Thyroid gland (tissue), 4 donors: ENCODE measurements at places on chromosomes 13 and 19.

DNA sequence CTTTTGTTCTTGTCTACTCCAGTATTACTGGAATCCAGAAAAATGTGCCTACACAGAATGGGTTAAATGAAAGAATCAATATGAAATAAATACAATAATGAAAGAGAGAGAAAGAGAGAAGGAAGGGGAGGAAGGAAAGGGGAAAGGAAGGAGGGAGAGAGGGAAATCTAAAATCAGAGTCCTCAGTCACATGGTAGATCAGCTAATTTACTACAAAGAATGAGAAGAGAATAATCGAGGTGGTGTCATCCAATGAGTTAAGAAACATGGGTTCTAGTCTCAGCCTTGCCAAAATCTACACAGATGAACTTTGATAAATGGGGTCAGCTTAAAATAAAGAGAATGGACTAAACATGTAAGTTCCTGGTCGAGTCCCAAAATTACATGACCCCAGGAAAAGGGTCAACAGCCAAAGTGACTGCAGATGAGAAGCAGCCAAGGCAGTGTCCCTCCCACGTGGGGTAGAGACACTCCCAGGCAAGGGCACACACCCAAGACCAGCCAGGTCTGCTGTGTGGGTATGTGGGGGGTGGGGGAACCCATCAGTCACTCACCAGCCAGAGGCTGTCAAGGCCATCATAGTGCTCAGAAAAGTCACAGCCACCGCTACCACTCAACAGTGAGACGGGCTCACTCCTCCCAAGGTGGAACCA is 103.6 kb downstream of the STK24 start:
- DNase-seq = no peak

DNA sequence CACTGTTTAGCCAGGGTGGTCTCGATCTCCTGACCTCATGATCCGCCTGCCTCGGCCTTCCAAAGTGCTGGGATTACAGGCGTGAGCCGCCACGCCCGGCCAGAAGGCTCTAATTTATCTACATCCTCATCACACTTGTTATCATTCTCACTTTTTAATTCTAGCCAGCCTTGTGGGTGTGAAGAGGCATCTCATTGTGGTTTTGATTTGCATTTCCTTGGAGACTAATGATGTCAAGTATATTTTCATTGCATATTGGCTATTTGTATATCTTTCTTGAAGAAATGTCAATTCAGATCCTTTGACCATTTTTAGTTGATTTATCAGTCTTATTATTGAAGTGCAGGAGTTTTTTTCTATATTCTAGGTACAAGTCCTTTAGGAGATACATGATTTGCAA is 27.7 kb upstream of the HIF3A start:
- DNase-seq = no peak

DNA sequence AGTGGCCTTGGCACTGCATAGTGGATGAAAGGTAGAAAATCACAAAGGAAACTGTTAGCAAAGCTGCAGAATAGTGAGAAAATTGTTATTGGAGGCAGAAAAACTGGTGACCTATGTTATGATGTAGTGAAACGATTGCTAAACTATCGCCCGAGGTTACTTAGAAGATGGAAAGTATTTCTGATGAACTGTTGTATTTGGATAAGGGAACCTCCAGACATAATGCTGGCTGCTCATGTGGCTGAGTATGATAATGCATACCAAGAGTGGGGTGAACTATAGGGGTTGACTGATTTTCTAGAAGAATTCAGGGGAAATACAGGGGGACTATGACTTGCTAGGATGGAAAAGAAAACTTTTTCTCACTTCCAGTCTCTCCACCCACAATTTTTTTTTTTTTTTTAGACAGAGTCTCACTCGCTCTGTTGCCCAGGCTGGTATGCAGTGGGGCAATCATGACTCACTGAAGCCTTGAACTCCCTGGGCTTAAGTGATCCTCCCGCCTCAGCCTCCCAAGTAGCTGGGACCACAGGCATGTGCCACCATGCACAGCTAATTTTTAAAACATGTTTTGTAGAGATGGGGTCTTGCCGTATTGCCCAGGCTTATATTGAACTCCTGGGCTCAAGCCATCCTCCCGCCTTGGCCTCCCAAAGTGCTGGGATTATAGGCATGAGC is 4.4 kb upstream of the EID2 start:
- no peak for DNase-seq

GRCh38 chr13:113210833-113211232 is 1.4 kb downstream of the CUL4A start:
- DNase-seq = no peak

GRCh38 chr13:52665325-52665724 is 12.7 kb downstream of the SUGT1 start:
- DNase-seq = no peak

DNA sequence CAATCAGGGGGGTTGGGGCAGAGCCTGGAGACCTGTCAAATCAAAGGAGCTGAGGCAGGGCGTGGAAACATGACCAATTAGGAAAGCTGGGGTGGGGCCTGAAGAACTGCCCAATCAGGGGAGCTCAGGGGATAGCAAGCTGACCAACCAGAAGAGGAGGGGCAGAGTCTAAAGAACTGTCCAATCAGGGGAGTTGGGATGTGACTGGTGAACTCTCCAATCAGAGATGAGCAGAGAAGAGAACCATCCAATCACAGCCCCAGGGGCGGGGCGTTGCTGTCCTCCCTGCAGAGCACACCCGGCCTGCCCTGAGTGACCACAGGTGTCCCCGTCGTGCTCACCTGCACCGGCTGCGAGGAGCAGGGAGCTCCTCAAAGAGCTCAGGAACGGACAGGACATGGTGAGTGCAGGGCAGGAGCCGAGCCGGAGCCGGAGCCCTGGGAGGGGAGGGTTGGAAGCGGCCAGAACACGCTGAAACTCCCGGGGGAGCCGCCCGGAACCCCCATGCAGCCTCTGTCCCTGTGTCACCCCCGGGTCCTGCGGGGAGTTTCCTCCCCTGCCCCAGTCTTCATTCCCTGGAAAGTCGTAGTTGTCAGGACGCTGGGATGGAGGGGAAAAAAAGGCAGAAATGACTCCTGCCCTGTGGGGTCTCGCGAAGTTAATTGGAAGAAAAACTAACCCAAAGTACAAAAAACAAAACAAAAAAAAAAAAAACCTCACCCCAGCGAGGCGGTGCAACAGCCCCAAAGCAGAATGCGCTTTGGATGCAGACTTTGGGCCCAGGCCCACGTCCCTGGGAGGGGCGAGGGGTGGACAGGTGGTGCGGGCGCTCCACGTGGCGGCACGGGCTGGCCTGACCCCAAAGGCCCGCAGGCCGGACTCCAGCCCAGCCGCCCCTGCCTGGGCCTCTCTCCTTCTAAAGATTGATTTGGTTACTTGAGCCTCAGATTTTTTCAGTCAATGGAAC is at the start of gene ZNF556:
TSS of gene ZNF556 (plus strand) at position 311 of the 967 bp plus-strand sequence. CDS start at position 398, 87 bp downstream.
- no peak for DNase-seq

- DNase-seq = peak; percentile 41
These were observed 199.7 kb upstream of the TSHZ3 start for GRCh38 chr19:31548941-31549340.

GRCh38 chr13:40137400-40137799 is 481.9 kb downstream of the COG6 start:
- DNase-seq = no peak

- no peak for DNase-seq
These were observed 274.6 kb downstream of the ITGBL1 start for GRCh38 chr13:101727118-101727517.

DNA sequence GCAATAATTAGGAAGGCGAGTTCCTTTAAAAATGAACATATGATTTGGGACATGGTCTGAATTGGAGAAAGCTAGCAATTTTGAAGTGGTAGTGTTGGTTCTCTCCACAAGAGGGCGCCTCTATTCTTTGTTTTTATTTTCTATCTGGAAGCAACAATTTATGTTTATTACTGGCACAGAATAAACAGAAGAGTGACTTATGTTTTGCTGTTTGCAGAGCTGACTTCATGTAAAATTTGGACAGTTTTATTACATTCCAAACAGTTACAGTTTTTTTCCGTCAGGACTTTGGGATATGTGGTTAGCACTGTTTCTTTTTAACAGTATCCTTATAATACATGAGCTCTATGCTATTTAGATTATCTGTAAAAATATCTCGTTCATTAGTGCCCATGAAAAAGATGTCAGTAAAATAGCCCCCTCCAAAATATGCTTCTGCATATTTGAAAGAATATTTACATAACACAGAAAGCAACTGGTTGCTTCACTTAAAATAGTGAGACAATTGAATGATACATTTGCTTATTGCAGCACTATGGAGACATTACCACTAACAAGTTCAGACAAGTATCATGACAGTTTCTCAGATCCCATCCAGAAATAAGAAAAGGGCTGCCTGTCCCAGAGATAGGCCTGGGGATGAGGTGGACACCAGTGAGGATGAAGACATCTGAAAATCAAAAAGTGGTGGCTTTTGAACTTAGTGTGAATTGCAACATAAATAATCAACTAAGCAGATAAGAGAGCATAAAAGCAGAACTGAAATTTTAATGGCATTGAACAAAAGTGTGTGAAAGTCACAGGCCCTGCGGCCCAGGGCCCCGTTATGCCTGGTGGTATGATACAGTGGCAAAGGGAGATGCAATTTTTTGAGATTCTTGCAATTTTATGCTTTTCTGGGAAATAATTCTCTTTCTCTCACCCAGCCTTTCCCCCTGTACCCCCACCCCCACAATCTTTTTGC is 32.3 kb upstream of the FGF9 start:
- no peak for DNase-seq

DNA sequence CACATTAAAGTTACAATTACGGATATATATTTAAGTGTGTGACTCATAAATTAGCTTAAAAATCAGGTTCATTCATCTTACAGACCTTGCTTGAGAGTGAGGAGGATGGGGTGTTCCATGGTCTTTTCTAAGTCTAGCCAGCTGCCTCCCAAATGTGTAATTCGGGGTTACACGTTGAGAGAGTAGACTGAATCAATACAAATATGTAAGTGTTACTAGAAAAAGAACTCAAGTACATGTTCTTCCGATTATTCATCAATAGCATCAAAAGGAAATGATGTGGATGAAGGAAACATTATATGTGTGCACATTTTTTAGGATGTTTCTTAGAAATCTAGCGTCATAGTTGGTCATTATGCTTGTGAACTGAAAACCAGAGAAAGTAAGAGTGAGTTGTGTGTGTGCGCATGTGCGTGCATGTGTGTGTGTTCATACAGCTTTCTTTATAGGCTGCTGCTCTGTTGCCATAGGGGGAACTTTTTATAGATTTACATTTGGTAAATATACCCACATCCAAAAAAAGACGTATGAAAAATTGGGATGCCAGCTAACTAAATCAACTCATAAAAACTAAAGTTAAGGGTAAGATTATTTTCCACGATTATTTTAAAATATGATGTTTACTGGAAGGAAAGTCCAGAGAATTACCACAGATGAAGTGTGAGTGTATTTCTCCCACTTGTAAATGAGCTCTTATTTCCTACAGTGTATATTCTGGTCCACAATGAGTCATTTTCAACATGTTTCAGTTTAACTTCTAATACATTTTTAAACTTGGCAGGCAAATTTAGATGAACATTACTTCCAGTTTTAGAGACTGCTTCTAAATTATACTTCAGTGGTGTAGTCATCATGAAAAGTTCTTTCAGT is 82.4 kb downstream of the PIBF1 start:
- DNase-seq = no peak

- DNase-seq = peak; percentile 9
These were observed 378.2 kb downstream of the FOXO1 start for GRCh38 chr13:40288259-40288658.

GRCh38 chr19:36605101-36605876 is at the start of gene ZNF382:
TSS of gene ZNF382 (plus strand) at chr19:36605313. CDS start at chr19:36609915, 4,602 bp downstream.
- peak; percentile 80 for DNase-seq

- DNase-seq = peak; percentile 87
These were observed 10.6 kb upstream of the LRRC25 start for GRCh38 chr19:18408053-18408476.

DNA sequence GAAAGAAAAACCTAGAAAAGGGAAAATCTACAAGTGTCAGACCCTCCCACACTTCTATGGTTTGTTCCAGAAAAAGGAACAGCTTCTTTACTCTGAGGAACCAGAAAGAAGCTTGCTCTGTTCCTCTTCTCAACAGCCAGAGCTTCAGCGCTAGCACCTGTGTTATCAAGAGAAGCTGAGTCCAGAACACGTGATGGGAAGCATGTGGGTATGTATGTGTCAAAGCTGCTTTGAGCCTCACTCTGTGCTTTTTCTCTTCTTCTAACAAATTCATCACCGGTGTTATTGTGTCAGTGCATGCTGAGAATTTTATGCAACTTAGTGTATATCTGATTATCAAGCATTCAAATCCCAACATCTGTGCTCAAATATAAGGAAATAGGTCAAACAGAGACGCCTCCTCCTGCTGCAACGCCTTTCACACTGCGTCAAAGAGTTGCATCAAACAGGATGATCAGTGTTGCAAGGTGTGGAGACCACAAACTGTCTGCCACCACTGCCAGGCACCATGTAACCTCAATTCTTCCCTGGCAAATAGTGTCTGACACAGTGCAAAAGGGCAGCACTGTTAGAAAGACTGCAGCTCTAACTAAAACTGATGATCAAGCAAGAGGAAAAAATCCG is 83.9 kb downstream of the LRRC63 start:
- DNase-seq = peak; percentile 4

DNA sequence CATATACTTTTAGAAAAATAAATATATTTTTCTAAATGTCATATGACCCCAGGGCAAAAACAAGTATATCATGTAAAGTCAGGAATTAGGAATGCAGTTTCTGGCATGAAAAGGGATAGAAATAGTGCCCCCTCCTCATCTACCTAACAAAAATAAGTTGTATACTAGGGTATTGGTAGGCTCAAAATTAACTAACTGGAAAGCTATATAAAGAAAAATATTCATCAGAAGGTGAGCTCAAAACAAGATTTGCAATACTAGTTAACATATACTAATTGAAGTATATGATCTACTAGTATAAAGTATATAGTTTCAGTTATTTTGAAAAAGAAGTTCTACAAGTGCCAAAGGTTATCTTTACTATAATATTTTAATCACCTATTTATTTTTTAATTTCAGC is 200.2 kb downstream of the GPC5 start:
- DNase-seq = no peak

DNA sequence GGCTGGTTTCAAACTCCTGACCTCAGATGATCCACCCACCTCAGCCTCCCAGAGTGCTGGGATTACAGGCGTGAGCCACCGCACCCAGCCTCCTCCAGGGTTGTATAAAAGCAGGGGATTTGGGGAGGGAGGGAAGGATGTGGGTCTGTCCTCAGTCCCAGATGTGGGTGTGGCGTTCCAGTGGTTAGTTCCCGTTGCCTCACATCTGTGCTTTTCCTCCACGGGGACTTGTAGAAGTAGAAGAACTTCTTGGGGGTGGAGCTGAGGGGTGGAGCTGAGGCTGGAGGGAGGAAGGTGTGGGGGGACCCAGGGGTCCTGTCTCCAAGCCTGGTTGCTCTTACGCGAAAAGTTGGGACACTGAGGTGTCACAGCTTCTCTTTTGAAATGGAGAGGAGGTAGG is 514 bp upstream of the MCEMP1 start:
- no peak for DNase-seq

DNA sequence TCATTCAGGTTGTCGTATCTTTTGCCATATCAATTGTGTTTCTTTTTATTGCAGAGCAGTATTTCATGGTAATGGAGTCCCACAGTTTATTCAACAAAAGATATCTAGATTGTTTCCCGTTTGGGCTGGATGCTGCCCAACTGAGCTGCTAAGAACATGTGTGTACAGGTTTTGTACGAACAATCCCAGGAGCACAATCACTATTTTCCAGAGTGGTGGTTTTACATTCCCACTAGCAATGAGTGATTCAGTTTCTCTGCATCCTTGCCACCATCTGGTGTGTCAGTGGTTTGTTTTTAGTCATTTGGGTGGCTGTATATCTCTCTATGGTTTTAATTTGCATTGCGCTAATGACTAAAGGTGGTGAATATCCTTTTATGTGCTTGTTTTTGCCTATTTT is 52.7 kb upstream of the ZDHHC20 start:
- no peak for DNase-seq

GRCh38 chr13:100818711-100819110 is 144.1 kb upstream of the TMTC4 start:
- peak; percentile 22 for DNase-seq
